ENCODE measurements at places on chromosomes 11 and 22.

GRCh38 chr22:42643634-42644421 lies 3.4 kb upstream of the ATP5MGL start:
- DNase-seq = no peak

DNA sequence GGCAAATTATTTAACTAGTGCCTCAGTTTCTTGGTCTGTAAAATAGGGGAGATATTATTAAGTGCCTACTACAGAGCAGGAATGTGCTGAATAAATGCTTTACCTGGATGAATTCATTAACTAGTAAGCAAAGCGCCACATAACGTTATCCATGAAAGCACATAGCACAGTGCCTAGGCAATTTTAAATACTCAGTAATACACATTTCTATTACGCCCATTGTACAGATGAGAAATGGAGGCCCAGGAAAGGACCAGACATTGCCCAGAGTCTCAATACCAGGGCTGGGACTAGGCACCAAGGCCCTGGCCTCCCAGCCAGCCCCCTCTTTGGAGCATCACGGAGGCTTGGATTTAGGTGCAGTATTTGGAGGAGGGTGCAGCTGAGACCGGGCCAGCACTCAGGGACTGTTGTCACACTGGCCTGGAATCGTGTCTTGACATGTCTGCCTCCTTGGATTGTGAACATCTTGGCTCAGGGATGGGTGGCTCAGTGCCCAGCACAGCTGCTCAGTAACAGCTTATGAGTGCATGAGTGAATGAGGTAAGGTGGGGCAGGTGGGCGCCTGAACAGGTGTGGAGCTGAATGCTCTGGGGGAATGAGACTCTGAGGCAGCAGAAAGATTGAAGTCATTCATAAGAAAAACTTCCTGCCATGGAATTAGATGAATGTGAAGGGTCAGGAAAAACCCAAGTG lies 42.1 kb upstream of the TPBGL start:
- DNase-seq = no peak

DNA sequence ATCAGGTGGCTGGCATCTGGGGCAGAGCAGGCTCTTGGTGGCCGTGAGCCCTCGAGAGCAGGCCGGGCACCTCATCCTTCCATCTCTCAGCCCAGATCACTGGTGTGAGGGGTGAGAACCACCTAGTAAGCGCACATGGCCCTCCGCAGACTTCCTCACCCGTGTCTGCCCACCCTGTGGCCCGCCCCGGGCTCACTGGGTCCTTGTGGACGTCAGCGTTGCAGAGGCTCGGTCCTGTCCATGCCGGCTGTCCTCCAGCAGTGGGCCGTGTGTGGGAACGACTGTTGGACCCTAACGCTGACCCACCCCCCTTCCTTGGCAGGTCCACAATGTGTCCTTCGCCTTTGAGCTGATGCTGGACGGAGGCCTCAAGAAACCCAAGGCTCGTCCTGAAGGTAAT lies 17.2 kb upstream of the PARVG start:
- DNase-seq = no peak

DNA sequence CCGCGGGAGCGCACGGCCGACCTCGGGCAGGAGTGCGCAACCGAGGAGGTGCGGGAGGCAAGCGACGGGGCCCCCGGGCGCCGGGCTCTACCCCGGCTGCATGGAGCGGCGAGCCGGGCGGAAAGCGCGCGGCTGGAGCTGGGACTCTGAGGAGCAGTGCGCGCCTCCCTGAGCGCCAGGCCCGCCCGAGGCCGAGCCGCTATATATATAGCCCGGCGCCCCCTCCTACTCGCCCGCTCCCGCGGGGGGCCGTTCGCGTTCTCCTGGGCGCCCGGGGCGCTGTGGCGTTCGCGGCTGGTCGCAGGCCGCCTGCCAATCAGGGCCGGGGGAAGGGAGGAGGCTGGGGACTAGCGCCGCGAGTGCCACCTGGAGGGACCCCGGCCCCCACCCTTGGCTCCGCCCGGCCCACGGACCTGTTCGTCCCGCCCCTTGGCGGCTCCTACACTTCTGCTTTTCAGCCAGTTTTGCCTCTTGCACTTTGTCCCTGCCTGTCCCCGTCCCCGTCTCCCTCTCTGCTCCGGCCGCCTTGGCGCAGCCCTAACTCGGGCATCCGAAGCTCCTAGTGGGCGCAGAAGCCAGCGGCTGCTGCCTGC lies at the start of gene FGF4:
Gene FGF4, minus strand, starts transcription at position 179 of the 593 bp plus-strand sequence. CDS start 257 bp downstream, outside the sequence.
- no peak for DNase-seq

DNA sequence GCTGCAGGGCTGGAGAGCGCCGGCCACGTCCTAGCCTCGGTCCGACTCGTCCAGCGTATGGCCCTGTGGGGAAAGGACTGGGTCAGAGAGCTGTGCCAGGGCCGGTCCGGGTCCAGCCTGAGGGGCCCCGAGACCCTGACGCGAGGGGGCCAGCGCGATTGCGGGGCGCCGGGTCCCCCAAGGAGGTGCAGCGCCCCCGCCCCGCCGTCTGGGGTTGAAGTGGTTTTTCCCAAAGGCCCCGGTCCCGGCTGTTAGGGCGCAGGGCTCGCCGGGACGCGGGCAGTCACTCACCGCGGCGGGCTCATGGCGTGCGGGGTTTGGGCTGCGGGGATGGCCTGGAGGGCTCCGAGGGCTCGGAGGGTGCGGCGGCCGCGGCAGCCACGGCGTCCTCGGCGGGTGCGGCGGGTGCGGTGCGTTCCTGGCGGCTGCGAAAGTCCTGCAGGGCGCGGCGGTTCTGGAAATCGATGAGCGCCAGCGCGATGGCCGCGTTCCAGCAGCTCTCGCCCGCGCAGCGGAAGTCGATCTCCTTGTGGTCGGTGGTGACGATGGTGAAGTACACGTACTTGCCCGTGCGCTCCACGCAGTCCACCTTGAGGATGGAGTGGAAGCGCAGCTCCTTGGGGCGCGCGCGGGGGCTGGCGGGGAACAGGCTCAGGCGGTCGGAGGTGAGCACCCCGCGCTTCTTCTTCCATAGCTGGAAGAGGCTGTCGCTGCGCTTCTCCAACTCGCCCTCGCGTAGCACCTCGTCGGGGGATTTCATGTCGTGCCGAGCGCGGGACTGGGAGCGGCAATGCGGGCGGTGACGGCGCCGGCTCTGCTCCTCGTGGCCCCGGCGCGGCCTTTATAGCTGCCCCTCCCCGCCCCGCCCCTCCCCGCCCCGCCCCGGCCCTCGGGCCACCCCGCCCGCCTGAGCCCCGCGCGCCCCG lies at the start of gene PHLDA2:
Gene PHLDA2, minus strand, starts transcription at position 816 of the 926 bp plus-strand sequence. Its CDS starts 56 bp downstream, at position 760.
- DNase-seq = peak; percentile 70

- no peak for DNase-seq
Measured at GRCh38 chr11:122486793-122487495, 168.6 kb upstream of the UBASH3B start.

DNA sequence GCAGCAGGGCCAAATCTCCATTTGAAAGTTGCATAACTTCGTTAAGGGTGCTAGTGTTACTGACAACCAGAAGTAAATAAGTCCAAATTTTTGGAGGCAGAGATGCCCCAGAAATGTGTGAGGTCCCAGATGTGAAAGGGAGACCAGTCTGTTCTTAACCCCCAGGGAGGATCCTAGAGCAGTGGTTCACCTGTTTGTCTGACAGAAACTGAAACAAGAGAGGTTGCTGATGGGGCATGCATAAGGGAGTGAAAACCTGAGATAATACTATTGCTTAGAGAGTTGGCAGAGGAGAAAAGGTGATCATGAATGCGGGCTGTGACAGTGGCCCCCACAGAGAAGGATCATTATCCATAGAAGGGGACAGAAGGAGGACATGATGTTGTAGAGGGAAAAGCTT lies 3.8 kb downstream of the CBLIF start:
- no peak for DNase-seq

DNA sequence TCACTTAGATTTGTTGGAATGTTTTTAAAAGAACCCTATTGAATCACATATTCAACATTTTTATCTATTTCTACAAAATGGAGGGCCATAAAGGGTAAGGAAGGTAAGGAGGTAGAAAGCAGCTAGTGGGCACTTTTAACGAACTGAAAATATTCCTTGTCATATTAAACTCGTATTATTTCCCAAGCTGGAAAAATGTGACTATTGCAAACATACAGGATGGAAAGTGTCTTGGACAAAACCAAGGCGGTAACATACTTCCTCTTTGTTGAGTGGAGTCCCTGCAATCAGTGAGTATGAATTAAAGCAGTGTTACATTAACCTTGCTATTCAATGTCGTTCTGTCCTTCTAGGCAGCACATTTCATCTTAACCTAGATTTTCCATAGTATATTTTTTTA lies 165.6 kb downstream of the RCN1 start:
- no peak for DNase-seq

DNA sequence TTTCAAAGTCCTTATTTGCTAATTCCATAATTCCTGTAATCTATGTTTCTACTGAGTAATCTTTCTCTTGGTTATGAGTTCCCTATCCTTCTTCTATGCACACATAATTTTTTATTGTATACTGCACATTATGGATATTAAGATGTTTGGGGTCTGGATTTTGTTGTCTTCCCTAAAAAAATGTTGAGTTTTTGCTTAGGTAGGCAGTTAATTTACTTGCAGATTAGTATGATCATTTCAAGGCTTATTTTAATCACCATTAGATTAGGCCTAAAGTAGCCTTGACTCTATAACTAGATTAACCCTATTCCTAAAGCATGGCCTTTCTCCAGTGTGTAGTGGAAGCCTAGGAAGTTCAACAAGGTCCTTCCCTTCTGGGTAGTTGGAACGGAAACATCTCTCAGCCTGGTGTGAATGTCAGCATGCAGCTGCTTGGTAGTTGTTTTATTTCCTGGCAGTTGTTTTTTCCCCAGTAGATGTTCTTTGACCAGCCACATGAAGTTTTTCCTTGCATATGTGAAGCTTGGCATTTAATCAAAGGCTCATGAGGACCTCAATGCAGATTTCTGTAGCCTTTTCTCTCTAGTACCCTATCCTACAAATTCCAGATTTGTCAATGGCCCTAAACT lies 419.3 kb upstream of the NARS2 start:
- no peak for DNase-seq

DNA sequence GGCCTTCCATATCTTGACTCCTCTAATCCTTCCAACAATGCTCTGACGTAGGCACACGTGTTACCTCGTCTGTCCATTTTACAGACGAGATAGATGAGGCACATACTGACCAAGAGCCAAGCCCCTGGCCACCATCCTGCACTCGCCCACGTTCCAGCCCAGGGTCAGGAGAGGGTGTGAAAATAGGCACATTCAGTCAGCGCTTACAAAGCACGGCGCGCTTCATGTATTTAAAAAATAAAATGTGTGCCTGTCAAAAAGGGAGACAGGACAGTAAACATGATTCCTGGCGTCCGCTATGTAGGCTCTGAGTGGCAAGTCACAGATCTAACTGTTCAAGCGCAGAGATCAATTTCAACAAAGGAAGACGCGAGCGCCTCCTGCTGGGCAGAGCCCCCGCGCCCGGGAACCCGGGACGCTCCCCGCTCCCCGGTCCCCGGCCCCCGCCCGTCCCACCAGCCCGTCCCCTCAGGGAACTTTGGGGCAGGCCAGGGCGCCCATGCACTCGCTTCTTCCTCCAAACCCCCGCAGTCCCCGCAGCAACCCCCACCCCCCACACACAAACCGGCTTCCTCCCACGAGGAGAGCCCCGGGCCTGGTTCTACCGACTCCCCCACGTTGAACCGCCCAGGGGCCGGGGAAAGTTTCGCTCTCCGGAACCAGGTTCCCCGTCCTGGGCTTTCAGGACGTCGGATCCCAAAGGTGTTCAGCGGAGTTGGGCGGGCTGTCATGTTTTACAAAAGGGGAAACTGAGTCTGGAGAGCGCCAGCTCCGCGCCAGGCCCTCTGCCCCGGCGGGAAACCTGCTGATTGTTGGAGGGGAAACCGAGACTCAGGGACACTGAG lies 10.4 kb upstream of the C1QTNF6 start:
- DNase-seq = peak; percentile 40

DNA sequence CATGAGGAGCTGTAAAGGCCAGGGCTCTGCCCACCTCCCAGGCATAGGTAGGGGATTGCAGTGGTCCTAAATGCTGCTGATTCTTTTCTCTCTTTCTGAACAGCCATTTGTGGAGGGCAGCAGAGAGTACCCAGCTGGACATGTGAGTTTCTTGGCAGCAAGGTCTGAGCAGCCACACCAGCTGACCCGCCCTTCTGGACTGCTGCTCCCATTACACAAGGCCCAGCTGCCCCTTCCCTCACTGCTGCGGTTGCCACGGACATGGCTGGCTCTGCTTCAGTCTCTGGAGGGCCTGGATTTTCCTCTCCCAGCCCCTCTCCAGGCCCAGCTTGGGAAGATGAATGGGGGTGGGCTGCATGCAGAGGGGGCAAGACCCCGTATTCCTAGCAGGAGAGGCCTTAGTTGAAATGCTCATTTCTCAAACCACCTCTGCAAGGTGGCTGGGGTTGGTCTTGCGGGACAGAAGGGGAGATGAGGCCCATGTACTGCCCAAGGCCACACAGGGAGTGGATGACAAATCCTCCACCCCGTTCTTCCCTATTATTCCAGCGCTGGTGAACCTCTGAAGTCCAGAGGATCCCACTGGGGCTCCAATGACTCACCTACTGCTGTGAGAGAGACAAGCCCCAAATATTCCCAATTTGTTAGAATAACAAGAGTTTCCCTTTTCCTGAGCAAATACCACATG lies 4.6 kb downstream of the LGALS12 start:
- no peak for DNase-seq

- no peak for DNase-seq
Measured at GRCh38 chr11:82988936-82989627, 82.6 kb downstream of the RAB30 start.

DNA sequence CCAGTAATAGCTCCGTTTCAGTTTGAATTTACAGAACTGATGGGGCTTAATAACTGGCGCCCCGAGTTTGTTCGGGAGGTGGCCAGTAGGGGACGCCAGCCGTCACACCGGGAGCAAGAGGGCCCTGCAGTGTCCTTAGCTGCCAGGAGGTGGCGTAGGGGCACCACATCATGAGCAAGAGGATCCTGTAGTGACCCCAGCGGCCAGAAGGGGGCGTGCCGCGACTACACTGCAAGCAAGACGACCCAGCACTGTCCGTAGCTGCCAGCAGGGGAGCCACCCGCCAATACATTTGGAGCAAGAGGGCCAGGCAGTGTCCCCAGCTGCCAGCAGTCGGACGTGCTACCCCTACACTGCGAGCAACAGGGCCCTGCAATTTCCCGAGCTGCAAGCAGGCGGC lies 663.7 kb upstream of the B3GAT1 start:
- no peak for DNase-seq

GRCh38 chr11:65182258-65183170 lies 786 bp downstream of the CAPN1 start:
- DNase-seq = peak; percentile 28

GRCh38 chr11:77063407-77063806 lies 3.4 kb upstream of the CAPN5 start:
- DNase-seq = no peak

- no peak for DNase-seq
Measured at GRCh38 chr11:108588287-108588686, 5.3 kb downstream of the EXPH5 start.

- DNase-seq = no peak
Measured at GRCh38 chr11:64789331-64790204, 11.2 kb upstream of the SF1 start.

DNA sequence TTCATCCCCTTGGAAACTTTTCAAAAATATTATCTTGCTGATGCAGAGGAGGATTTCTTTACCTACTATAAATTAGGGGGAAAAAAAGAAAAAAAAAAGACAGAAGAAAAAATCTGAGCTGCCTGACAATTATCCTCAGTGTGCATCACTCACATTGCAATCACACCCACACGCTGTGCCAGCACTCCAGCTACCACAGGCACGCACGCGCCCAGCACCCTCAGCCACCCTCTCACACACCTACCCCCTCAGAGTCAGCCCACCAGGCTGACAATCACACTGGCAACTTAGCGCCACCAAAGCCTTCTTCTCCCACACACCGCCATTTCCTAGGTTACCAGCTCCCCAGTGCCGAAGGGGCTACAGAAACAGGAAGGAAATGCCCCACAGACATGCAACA lies 236.1 kb downstream of the KCNA4 start:
- DNase-seq = no peak

GRCh38 chr11:47916361-47916841 lies 64.0 kb upstream of the PTPRJ start:
- DNase-seq = no peak

GRCh38 chr22:38734421-38735100 lies 21.2 kb downstream of the SUN2 start:
- no peak for DNase-seq
